Frontal cortex (tissue), 4 donors: ENCODE measurements at places on chromosomes 12 and 14.

DNA sequence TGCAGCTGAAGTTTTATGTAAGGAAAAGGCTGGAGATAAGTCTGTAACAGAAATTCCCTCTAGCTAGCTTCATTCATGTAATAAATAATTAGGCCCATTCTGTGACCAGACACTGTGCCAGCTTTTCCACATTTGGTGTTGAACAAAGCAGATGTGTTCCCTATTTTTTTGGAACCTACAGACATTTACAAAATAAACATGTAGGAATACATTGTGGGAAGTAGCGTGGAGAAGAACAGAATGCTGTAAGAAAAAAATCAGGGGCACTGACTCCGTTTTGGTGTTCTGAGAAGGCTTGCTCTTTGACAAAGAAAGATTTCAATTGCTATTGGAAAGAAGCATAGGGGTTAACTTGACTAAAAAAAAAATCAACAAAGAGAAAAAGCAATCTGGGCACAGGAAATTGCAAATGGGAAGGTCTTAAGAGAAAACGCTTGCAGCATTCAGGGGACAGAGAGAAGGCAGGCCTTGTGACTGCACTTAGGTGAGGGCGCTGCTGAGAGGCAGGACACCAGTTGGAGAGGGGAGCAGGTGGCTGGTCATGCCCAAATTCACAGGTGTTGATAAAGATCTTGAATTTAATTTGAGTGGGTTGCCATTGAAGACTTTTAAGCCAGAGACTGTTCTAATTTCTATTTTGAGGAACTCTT, 4.0 kb downstream of the FAR2 start:
- DNase-seq: no peak

- DNase-seq: no peak
Observed at GRCh38 chr12:105876396-105876927, 262.3 kb downstream of the NUAK1 start.

DNA sequence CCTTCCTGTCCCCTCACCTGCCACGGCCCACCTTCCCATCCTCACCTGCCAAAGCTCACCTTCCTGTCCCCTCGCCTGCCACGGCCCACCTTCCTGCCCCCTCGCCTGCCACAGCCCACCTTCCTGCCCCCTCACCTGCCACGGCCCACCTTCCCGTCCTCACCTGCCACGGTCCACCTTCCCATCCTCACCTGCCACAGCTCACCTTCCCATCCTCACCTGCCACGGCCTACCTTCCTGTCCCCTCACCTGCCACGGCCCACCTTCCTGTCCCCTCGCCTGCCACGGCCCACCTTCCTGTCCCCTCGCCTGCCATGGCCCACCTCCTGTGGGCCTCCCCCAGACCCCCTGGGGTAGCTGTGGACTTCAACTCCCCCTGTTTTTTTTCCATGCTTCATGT, 48.8 kb upstream of the GPR68 start:
- DNase-seq: no peak

GRCh38 chr14:106460916-106461315, 934.5 kb downstream of the TMEM121 start:
- no peak for DNase-seq

- no peak for DNase-seq
Observed at GRCh38 chr12:26499979-26500640, 304.7 kb downstream of the SSPN start.

DNA sequence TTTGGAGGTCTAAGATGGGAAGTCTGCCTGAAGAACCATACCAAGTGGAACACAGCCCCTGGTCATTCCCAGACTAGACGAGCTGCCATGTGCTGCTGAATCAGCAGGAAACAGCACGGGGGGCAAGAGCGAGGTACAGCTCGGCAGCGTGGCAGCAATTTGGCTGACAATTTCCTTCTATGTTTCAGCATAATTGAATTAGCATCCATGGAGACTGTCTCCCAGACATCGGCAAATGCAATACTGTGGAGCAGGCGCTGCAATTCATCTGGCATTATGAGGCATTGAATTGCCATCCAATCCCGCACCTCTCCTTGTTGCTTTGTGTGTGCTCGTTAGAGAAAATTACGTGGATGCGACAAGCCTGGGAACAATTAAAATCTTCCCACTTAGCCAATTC, 46.0 kb upstream of the CCDC60 start:
- no peak for DNase-seq

DNA sequence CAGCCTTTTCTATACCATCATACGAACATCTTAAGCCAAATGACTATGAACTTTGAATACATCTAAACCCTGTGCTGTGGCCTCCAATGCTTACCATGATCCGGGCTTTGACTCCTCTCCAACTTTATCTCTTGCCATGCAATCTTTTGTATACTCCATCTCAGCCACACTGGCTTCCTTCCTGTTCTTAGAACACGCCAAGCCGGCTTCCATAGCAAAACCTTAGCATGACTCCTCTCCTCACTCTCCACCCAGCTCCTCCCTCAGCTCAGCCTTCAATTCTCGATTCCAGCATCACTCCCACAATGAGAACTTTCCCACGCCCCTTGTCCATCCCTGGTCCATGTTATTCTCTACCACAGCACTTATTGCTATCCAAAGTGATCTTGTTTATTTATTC, 228.3 kb downstream of the NTF3 start:
- DNase-seq: no peak

DNA sequence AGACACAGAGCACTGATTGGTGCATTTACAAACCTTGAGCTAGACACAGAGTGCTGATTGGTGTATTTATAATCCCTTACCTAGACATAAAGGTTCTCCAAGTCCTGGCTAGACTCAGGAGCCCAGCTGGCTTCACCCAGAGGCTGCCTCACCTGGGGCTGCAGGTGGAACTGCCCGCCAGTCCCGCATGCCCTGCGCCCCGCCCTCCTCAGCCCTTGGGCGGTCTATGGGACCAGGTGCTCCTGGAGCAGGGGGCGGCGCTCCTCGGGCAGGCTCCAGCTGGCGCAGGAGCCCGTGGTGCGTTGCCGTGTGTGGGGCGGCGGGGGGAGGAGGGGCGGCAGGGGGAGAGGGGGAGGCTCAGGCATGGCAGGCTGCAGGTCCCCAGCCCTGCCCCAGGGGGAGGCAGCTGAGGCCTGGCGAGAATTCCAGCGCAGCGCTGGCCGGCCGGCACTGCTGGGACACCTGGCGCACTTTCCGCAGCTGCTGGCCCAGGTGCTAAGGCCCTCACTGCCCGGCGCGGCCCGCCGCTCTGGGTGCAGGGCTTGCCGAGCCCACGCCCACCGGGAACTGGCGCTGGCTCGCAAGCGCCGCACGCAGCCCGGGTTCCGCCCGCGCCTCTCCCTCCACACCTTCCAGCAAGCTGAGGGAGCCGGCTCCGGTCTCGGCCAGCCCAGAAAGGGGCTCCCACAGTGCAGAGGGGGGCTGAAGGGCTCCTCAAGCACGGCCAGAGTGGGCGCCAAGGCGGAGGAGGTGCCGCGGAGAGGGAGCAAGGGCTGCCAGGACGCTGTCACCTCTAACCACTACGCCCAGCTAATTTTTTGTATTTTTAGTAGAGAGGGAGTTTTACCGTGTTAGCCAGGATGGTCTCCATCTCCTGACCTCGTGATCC, 3.1 kb upstream of the SLCO1B3 start:
- DNase-seq: no peak

- no peak for DNase-seq
Observed at GRCh38 chr12:32549675-32550079, 129.4 kb upstream of the DNM1L start.

DNA sequence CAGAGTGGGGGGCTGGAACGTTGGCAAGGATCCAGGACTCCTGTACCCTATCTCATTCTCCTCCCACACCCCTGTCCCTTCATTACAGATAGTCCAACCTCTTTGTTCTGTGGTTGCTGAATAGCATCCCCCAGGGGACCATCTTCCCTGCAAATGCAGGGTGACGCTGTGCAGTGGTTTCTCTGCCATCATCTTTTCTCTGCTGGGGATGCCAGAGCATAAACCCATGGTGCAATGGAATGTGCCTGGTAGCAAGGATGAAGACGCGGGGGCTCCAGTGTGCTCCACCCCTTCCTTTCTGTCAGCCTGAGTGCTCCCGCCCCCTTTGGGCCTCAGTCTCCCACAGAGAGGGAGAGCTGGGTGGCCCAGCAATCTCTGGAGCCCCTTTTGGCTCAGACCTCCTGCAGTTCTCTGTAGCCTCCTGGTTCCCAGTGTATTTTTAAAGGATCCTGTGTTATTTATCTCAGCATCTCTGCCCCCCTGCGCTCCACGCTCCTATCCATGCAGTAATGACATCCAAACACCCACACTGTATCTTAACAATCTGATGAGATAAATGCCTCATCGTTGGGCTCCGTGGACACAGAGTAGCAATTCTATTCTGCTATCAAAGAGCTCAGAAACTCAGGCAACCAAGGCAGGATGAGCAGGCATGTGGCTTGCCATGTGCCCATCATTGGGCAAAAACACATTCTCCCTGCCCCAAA, 212.8 kb downstream of the CACNA1C start:
- no peak for DNase-seq

DNA sequence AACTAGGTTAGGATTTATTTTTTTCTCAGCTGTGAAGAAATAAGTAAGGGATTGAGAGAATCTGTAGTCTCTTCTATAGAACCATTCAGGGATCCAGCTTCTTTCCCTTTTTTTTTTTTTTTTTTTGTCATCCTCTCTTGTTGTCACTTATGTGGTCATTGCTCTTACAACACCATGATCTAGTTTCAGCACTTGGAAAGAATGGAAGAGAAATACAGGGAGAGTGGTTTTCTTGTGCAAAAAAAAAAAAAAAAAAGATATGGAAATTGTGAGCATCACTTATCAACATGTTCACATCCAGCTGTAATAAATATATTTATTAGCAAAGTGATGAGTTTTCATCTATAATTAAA, 599.3 kb downstream of the SLC6A15 start:
- no peak for DNase-seq

GRCh38 chr14:73289729-73290128, 52.4 kb downstream of the PAPLN start:
- DNase-seq: no peak

DNA sequence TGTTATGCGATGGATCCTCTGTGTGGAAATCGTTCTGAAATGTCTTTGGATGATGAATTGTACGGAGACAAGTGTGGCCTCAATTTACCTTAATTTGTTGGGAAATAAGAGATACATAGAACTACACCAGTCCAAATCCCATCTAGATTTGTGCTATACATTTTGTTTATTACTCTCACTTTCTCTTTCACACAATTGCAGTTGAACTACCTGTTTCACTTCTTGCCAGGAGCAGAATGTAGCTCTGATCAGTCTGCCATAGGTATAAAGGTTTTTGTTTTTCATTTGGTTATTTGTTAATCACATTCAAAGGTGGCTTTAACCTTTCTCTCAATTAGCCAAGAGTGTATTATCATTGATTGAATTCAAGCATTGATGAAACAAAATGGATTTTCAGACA, 268.2 kb downstream of the SNAPC1 start:
- DNase-seq: no peak

DNA sequence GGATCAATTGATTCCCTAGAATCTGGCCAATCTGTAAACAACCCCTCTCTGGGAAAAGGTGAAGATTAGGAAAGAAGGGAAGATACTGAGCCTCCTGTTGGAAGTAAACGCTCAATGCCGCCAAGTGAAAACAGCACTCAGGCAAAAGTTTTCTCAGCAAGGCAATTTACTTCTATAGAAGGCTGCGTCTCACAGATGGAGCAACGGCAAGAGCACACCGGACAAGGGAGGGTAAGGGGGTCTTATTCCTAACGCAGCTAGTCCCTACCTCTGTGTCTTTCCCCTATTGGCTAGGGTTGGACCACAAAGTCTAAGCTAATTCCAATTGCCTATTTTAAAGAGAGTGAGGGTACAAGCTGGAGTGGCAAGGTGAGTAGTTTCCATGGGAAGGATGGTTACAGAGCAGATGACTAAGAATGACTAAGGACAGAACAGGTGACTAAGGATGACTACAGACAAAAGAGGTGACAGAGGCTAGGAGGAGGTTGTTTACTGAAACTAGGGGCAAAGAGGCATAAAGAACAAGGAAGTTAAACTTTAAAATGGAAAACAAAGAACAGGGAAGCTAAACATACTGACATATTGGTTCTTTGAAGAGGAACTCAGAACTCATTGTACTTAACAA, 5.6 kb upstream of the TTC9 start:
- DNase-seq: no peak

DNA sequence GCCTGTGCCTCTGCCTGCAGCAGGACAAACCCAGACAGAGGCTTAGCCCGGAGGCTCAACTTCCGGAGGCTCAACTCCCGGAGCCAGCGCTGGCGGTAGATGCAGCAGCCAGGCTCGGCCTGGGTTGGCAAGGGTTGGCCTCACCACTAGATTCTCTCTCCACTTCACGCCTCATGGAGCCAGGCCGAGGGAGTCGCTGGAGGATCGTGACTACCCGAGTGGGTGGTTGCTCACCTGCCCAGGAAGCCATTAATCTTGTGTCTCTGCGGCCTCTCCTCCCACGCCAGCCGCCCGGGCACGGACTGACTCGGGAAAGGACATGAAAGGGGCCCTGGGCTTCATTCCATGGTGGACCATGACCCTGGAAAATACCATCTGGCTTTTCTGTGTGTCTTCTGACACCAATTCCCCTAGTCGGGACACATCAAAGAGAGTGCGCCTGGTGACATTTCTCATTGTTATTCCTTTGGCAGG, 20.8 kb downstream of the ESRRB start:
- no peak for DNase-seq

DNA sequence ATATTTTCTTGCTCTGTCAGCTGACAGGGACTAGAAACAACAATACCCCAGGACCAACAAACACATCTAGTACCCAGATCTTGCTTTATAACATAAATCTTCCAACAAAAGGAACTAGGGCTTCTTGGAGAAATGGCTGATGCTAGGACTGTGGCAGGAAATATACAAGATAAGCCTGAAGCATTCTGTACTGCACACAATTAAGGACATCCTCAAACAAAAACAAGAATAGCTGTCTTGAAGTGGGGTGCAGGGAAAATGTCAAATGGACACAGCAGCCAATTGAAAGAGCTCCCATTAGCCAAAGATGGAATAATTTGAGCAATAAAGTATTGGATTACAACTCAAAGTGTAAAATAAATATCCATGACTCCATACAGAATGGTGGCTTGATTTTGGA, 50.0 kb downstream of the LGMN start:
- DNase-seq: no peak

DNA sequence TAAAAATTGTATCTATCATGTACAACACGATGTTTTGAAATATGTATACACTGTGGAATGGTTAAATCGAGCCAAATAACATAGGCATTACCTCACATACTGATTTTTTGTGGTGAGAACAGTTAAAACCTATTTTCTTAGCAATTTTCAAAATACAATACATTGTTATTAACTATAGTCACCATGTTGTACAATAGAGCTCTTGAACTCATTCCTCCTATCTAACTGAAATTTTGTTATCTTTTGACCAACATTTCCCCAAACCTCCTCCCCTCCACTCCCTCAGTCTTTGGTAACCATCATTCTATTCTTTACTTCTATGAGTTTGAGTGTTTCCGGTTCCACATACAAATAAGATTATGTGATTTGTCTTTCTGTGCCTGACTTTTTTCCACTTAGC, 6.8 kb upstream of the SLC38A2 start:
- no peak for DNase-seq

- DNase-seq: no peak
Observed at GRCh38 chr12:51075390-51075789, 8.0 kb downstream of the CSRNP2 start.

GRCh38 chr12:3149515-3150307, 72.5 kb downstream of the TSPAN9 start:
- no peak for DNase-seq

- DNase-seq: no peak
Observed at GRCh38 chr12:73274976-73275375, 1002.8 kb downstream of the TRHDE start.

- DNase-seq: no peak
Observed at GRCh38 chr12:114735011-114735410, 51.0 kb upstream of the TBX3 start.

GRCh38 chr14:106174206-106174605, 647.8 kb downstream of the TMEM121 start:
- no peak for DNase-seq
